ENCODE measurements at places on chromosomes 6 and 20.

DNA sequence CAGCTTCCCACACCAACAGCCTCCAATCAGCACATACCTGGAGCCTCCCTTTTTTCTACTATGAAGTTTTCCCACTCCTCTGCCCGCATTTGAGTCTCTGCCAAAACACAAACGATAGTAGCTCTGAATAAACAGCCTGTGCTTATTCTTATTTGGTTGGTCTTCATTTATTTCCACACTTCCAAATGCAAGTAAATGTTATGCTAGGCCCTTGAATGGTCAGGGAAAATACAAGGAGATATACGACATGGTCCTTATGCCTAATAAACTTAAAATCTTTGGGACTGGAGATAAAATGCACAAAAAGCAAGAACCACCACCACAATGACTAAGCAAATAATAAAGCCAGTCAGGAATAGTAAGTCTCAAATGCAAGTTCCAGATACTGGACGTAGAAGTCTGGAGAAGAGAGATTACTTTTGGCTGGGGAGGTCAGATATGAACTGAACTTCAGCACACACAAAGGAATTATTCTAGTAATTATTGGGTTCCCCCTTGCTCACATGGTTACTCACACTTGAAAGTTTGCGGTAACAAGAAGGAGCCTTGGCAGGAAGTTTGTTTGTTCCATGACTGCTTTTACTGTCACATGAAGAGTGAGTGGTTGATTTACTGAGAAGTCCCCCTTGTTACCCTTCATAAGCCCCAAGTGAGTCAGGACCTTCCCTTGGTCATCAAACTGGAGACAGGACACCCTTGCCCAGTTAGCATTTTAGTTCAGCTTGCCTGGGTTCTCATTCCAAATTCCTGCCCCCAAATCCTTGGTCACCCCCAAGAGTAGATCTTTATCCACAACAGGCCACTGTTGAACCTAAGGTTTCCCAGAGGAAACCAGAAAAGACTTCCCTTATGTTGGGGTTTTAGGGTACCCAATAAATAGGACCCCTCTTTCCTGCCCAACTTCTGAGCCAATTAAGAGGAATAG lies 511.2 kb upstream of the JARID2 start:
- peak; percentile 99 for DNase-seq

DNA sequence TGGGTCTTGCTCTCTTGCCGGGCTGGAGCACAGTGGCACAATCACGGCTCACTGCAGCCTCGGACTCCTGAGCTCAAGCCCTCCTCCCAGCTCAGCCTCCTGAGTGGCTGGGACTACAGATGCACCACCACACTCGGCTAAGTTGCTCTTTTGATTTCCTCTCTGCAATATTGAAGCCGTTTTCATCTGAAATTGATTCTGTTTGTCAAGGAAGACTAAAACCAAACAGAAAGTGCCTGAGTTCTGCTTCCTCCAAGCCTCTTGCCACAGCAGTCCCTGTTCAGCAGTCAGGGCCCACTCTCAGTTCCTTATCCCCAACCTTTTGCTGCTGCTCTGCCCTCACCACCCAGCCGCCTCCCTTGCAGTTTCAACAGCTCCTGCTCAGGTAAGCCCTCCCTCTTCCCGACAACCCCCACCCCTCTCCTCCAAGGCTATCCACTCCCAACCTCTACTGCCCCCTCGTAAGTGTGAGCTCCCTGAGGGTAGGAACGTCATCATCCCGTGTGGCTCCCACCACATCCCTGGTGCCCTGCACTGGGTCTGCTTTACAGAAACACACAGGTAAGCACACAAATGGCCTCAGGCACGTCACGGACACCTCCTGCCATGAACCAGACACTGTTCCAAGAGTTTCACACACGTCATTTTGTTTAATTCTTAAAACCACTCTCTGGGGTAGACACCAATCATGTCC lies 70.7 kb upstream of the TAB2 start:
- DNase-seq: no peak

- DNase-seq: peak; percentile 89
These were observed 8.3 kb downstream of the AGPAT4 start for GRCh38 chr6:161265554-161265953.

- DNase-seq: peak; percentile 23
These were observed 15.9 kb downstream of the GPR31 start for GRCh38 chr6:167141667-167142432.

GRCh38 chr6:135935941-135936601 lies 84.6 kb downstream of the PDE7B start:
- DNase-seq: no peak

All from hematopoietic multipotent progenitor cell treated with erythropoietin and hydrocortisone succinate and interleukin-3 and kit ligand, for 8 days (in vitro differentiated cells).